ENCODE measurements at places on chromosomes 5 and 9.

DNA sequence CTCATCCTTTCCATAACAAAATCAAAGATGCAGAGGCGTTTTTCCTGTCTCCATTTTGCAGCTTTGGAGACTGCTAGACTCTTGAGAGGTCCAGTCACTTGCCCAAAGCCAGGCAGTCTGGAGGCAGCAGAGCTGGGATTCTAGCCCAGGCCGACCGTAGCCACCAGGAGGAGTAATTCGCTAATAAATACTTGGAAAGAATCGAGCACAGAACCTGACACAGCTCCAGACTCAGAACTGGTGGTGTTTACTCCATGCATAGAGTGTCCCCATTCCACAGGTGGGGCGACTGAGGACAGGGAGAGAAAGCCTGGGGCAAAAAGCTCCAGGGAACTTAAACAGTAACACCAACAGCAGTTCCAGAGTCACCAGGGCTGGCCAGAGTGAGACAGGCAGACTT lies 10.7 kb upstream of the CERCAM start:
- no peak for DNase-seq

GRCh38 chr9:6703898-6704639 lies 53.7 kb upstream of the KDM4C start:
- peak; percentile 86 for DNase-seq

DNA sequence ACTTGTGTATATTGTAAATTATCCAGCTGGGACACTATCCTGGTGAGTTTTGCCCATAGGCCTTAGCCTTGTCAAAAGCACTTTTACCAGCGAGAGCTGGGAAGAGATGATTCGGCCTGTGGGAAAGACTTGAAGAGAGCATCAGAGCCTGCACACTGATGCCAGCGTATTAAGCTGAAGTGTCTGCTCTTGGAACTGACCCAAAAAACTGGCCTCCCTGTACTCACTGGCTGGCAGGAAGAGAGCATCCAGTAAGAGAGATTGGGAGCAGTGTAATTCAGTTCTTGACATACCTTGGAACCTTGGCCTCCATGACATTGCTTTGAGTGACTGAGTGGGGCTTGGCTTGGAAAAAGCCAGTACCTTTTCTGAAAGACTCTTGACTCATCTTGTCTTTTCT lies 73.7 kb downstream of the ZNF462 start:
- no peak for DNase-seq

DNA sequence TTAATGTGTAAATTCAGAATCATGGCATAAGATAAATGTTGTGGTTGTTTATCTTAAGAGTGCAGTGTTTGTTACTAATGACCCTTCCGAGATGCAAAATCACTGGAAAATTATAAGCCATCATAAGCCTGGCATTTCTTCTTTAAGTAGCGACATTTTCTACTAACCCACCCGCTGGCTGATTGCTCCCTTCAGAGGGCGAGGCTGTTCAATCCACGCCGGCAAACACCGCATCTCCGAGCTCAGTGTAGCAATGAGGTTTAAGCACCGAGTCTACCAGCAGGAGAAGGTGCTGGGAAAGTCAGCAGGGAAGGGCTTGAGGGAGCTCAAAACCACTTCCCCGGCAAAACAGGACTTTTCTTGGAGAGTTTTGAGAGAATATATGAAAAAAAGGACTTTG lies 52.7 kb downstream of the AK8 start:
- DNase-seq, result no peak

DNA sequence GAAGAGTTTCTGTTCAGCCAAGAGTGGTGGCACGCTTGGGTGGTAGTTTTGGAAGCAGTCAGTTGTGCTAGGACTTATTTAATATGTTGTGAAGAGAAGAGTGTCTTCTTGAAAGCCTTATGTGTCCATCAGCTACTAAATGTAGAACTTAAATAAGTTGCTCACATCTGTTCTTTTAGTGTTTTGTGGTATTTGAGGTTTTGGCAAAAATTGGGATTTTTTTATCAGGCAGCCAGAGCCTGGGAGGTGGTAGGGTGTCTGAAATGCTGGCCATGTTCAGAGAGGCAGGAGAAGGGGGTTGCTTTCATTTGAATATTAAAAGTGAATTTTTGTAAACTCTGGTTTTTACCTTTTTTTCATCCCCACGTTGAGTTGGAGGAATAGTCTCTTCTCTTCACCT lies 24.2 kb upstream of the ZBTB34 start:
- DNase-seq, result no peak

- DNase-seq, result no peak
Observed at GRCh38 chr5:167861129-167861927, 430.1 kb upstream of the WWC1 start.

GRCh38 chr9:5205071-5205470 lies 19.6 kb upstream of the INSL6 start:
- DNase-seq, result no peak

GRCh38 chr9:72577212-72577753 lies 55.9 kb downstream of the TMC1 start:
- no peak for DNase-seq

DNA sequence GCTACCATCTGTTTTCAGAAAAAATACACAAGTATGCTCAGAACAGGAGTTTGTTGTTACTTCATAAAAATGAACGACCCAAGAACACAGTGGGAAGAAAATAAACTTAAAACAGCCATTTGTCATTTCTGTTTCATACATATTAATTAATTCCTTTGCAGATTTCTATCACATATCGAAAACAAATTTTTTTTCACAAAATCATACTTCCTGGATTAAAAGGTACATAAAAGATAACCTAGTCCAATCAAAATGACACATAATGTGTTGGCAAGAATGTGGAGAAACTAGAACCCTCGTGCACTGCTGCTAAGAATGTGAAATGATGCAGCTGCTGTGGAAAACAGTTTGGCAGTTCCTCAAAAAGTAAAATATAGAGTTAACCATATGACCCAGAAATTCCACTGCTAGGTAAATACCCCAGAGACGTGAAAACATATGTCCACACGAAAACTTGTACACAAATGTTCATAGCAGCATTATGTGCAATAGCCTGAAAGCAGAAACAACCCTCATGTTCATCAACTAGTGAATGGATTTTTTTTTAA lies 46.0 kb downstream of the MYO10 start:
- DNase-seq, result no peak

GRCh38 chr5:110338341-110339083 lies 388.0 kb downstream of the TMEM232 start:
- DNase-seq, result no peak

- DNase-seq, result no peak
Observed at GRCh38 chr5:14258840-14259239, 115.7 kb downstream of the TRIO start.
